ENCODE measurements at places on chromosomes 4 and X.

DNA sequence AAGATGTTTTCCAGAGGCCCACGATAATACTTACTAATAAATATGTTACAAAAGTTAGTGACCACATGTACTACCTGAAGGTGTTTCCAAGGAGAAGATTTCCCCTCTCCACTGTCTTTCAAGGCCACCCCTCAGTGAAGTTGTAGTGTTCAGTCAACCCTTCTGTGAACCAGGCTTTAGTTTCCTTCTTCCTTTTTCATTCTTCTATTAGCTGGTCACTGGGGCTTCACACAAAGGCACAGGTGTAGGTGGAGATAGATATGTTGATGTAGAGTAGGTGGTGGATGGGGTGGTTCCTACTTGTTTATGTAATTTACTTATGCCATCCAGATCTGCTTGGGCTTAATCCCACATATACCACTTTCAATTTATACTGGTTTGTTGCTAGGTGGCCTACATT lies 43.3 kb upstream of the ADAM29 start:
- no peak for DNase-seq

DNA sequence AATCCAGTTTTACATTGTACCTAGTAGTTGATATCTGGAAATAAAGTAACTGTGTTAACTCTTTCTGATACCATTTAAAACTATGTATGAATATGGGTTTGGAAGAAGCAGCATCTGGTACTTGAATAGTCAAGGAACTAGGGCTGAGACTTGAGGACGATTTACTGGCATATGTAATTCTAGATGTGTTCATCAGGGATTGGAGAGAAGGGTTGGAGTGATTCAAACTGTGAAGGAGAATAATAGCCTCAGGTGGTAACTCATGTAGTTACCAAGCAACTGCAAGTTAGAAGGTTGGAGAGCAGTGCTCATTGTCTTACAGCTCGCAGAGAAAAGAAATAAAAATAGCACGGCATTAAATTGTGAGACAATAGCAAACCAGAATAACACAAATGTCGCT lies 29.5 kb upstream of the TXLNG start:
- DNase-seq: no peak

DNA sequence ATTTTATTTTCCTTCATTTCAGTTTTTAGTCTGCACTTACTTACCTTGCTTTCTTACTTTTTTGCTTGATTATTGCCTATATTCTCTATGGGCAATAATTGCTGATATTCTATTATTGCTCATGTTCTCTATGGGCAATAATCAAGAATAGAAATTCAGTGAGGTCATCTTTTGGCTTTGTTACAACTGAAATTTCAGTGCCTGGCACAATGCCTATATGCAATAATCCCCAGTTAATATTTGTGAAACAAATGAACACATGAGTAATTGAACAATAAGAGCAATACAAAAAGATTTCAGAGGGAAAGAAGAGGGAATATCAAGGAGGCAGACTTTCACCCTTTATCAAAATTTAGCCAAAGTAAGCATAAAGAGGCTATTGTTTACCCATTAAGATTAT lies 48.6 kb upstream of the ARSJ start:
- DNase-seq: peak; percentile 55

GRCh38 chr4:6692806-6693205 lies 872 bp upstream of the S100P start:
- no peak for DNase-seq

- no peak for DNase-seq
Measured at GRCh38 chrX:148588649-148589310, 88.4 kb downstream of the AFF2 start.

GRCh38 chr4:61507091-61507490 lies 307.0 kb downstream of the ADGRL3 start:
- DNase-seq: no peak

DNA sequence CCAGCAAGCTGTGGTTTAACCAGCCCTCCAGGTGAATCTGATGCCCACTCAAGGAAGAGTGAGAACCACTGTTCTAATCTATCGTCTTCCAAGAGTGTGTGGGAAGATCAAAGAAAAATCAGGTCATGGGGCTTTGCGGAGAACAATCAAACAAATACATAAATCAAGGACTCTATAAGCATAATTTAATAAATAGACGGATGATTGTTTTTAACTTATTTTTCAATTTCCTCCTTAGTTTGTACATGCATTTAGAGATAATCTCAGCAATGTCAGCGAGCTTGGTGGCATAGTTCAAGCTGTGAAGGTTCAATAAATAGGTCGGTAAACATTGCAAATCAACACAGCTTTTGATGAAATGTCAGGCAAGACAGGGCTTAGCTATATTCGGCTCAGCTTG lies 84.9 kb downstream of the DMD start:
- no peak for DNase-seq

DNA sequence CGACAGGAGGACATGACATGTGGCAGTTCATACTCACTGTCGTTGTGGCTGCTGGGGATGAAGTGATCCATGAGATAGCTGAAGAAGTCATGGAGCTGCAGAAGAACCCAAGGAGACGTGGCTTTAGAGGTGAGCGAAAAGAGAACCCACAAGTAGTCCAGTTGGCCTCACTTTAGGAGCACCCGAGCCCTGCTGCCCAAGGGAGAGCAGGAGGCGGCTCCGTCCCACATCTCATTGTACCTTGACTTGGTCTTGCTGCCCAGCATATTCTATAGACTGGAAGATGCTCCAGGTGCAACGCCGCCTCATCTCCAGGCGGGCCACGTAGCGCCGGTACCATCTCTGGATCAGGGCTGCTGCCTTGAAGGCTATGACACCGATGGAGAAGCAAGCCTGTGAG lies 10.6 kb downstream of the PPEF2 start:
- no peak for DNase-seq

DNA sequence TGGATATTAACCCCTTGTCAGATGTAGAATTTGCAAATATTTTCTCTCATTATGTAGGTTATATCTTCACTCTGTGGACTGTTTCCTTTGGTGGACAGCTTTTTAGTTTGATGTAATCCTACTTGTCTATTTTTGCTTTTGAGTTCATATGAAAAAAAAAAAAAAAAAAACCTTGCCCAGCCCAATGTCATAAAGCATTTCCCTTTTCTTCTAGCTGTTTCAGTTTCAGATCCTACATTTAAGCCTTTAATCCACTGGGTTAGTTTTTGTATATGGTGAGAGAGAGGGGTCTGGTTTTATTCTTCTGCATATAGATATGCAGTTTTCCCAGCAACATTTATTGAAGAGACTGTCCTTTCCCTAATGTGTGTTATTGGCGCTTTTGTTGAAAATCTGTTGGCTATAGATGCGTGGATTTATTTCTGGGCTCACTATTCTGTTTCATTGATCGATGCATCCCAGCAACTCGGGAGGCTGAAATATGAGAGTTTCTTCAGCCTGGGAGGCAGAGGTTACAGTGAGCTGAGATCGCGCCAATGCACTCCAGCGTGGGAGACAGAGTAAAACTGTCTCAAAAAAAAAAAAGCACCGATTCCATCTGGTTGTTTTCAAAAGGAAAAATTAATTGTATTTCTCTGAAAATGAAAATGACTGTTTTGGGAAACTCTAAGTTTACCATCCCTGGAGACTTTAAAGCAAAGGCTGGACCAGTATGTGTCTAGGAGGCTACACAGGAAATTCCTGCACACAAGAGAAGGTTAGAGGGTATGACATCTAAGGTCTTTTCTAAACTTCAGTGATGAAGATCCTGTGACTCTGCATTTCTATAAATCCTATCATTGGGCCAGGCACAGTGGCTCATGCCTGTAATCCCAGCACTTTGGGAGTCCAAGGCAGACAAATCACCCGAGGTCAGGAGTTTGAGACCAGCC lies 35.6 kb downstream of the STEEP1 start:
- no peak for DNase-seq

DNA sequence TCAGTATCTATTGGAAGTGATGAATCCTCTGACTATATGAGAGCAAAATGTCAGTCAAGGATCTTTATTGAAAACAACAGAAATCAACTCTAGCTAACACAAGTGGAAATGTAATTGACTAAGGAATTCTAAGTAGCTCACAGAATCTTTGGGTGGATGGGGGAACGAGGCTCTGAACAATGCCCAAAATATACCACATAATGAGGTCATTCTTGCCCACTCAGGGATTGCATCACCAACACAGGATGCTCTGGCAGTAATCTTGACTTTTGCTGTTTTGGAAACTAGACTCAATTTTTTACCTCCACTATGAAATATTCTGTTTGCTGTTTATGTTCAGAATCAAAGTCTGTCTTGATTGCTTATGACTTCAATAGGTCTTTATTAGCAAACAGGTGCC lies 127.4 kb upstream of the UNC5C start:
- DNase-seq: no peak

Measured in kidney tubule cell (primary cell).